ENCODE measurements at places on chromosomes 3 and 15.

GRCh38 chr3:5007873-5008272 lies 28.6 kb downstream of the BHLHE40 start:
- no peak for DNase-seq

DNA sequence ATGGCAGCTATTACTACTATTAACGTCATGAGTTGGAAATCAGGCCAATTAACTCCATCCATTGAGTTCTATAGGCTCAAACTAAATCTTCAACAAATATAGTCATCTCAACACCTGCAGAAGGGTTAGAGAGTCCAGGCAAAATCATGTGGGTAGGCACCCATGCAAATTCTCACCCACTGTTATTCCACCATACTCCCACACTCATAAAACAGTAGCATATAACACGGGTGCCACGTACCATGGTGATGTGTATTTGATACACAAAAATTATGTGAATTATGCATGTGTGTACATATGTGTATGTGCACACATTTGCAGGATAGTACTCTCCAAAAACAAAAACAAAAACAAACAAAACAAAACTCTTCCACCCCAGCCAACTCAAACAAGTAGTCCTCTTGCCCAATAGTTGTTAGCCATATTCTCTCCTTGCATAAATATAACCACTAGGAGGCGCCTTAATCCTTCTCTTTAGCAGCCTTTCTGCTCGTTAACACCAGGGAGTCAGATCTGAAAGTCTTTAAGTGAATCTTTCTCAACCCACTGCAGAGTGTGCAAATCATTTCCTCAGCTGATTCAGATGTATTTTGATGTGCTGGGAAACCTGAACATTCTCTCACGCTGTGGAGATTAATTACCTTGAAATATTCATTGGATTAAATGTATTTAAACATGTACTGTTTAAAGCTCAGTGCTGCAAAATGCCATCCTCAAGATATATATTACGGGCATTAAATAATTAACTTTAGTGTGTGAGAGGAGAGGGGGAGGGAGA lies 38.0 kb upstream of the COPB2 start:
- DNase-seq, result no peak

GRCh38 chr3:99716463-99716995 lies 78.1 kb downstream of the COL8A1 start:
- no peak for DNase-seq

DNA sequence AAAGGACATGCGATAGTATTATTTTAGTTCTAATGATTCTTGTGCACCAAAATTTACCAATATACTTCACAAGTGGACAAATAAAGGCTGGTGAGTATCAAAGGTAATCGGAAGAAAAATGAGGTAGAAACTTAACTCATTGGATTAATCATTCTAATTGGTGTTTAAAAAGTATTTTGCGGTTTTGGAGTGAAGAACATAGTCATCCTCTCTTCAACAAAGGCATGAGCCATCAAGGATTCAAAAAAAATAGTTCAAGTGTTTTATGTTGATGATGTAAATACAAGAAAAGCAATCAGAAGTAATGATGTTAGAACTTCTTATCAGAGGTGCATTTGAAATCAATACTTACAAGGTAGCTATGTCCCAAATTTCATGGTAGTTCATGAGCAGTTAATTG lies 221.5 kb downstream of the P3H2 start:
- DNase-seq, result no peak

DNA sequence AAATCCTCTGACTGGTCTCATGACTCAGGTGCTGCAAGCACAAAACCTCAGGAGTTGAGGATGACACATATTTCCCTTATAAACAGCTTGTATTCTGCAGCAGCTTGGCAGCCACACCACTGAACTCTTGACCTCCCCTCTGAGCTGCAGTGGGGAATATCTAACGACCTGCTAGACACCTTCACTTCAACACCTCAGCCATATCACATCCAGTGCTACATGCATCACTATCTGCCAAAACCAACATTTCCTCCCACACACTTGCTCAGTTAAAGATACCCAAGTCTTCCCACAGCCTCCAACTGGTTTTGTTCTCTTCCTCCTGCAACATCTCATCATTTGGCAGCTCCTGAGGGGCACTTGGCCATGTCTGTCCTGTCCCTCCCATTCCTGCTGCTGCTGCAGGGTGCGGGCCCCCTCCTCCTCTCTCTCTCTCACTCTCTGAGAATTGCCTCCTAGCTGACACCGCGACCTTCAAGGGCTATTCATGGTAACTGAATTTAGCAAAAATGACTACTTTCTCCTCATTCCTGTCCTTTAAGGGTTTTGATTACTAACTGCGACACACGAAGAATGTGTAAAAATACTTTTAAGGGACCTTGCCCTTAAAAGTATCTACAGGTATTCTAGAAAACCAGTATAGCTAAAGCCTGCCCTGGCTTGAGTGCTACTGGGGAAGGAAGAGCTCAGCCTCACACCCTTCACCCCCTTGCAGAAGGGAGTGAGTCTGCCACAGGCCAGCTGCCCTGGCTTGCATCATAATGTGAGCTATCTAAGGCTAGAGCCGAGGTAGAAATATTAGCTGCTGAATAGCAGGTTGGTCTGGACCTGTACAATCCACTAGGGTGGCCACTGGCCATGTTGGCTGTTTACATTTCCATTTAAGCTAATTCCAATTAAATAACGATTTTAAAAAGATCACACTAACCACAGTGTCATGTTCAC lies 5.0 kb upstream of the CCR9 start:
- peak; percentile 20 for DNase-seq

GRCh38 chr3:33943277-33943676 lies 144.8 kb downstream of the PDCD6IP start:
- no peak for DNase-seq

GRCh38 chr15:57591822-57592367 lies at the start of gene MYZAP:
Gene MYZAP (plus strand): TSS chr15:57591904. CDS start chr15:57592035, 131 bp downstream.
- no peak for DNase-seq

- DNase-seq, result no peak
Measured at GRCh38 chr3:99803297-99803696, 14.4 kb upstream of the CMSS1 start.

DNA sequence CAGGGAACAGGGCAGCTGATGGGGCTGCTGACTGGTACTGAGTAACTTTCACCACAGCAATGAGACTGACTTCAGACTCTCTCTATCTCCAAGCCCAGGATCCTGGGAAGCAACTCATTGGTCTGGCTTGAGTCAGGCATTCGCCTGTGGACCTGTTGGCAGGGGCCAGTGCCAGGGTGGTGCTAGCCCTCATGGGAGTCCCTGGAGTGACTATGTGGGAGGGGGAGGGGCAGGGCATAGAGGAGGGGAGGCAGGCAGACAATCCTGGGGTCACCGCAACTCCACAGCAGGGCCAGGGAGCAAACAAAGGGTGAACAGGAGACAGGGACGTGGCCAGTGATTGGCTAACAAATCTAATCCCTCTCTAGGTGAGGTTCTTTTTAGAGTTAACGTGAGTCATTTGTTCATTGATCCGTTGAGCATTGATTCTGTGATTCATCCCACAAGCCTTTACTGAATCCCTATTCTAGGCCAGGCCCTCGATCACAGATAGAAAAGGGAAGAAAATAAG lies 71.8 kb downstream of the CEMIP start:
- no peak for DNase-seq

GRCh38 chr3:105653868-105654267 lies 214.9 kb downstream of the CBLB start:
- DNase-seq, result no peak

DNA sequence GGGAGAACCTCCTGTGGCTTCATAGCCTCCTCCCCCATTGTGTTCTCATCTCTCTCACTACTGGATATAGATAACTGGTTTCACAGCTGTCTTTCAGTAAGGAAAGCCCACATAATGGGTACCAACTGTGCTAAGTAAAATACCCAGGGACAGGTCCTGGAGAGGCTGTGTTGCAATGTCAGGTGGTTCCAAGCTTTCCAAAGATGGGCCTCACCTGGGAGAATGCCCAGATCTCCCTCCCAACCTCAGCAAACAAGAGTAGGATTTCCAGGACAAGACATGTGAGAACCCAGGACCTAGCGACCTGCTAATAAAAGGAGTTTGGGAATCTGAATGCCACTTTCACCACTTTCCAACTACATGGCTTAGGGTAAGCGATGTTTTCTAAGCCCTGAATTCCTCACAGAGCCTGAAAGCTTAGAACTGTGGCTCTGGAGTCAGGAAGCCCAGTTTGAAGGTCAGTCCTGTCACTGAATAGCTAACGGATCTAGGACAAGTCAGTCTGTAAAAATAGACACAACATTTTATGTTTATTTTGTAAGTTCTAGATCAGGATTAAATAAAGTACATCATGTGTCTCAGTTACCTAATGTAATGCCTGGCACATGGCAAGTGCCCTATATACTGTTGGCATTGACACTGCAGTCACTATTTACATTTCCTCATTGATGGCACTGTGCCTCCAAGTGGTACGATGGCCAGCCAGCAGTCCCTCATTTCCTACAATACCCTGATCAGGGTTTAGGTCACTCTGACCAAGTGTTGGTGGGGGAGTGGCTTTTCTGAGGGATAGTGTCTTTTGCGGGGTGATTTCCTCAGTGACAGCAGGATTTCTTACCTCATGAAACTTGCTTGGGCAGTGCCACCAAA lies 11.9 kb downstream of the CERS3 start:
- DNase-seq, result no peak

GRCh38 chr15:74793135-74794028 lies 11.5 kb downstream of the CSK start:
- DNase-seq, result peak; percentile 37

DNA sequence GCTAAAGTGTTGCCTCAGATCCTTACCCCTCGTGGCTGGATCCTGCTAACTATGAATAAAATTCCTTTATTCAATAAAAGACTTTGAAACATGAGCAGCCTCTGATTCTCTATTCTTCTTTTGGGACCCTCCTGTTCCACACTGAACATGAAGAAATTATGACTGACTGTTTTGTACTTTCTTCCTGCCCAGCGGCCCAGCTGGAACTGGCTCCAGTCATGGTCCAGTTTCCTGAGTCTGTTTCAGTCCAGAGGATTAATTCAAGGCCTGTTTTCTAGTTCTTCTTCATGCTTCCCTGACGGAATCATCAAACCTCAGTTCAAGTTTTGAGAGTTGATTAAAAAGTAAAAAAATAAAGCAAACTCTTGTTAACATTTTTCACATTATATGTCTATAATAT lies 52.6 kb upstream of the CP start:
- no peak for DNase-seq

- no peak for DNase-seq
Measured at GRCh38 chr15:76058714-76059319, 968 bp upstream of the TMEM266 start.

DNA sequence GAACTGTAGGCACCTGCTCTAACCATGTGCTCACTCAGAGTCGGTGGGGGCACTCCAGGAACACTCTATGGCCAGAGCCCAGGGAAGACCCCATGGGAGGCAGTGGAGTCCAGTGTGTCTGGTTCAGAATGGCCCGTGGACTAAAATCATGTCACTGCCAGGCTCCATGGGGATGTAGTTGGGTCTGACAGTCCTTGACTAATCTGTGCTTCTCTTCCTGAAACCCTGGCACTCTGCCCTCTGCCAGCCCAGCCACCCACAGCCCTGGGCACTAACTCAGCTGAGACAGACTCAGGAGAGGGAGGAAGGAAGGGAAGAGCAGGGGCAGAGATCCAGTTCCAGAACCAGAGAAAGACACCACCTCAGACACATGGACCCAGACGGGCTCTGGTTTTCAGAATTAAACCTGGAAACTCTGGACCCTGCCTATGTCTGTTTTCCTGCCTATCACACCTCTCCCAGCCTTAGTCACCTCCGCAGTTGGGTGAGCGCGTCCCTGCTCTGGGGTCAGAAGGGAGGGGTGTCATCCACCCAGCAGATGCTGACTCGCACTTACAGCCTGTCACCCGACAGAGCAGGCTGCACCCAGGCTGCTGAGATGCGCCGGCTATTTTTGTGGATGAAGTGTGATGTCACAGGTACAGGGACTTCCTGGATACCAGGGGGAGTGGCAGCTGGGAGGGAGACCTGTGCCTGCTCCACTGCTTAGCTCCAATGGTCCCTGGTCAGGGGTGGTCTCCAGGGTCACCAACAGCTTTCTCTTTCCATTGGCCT lies 56.8 kb upstream of the INSYN1 start:
- no peak for DNase-seq

GRCh38 chr3:56595975-56596840 lies 39.2 kb downstream of the CCDC66 start:
- no peak for DNase-seq

GRCh38 chr3:172808969-172809546 lies 58.5 kb downstream of the ECT2 start:
- no peak for DNase-seq

DNA sequence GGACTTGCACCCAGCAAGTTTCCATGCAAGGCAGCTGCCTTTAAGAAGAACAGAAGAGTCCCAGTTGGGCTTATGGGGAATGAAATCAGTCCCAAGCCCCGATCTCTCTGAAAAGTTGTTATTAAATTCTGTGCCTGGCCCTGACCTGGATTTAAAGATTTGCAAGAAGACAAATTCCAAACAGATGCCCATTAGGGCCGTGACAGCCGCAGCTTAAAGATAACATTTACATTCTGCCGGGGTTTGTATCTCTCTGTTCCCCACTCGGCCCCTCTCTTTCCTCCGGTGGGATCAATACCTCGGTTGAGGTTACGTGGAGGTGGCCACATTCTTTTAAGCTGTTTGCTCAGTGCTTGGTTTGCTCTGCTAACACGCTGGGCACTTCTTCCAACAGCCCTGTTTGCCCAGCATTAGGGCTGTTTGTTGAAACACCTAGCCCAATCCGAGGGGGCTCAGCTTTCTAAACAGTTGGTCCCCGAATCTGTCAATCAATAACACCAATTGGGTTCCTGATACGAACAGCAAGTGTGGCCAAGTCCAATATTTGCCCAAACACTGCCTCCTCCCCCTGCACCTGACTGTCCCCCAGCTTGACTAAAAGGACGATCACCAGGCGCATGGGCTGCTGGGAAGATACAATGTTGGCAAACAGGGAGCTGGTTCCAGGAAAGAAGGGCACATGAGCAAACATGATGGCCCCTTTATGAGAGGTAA lies 108.6 kb downstream of the RPLP1 start:
- no peak for DNase-seq

DNA sequence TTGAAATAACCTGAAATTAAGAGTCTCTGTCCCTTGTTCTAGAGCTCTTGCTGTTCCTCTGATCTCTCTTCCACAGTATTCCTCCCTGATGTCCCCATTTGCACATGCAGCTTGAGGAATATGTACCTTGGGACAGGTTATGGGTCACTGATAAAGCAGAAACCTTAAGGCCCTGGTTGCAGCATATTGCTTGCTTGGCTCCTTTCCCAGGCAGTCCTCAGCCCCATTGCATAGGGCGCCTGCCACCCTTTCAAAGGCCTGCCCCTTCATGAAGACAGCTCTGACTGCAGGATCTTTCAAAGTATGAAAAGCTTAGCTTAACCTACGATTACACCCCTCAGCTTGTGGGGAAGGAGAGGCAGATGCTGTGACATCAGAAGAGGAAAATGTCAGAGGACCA lies 51.6 kb downstream of the WDR76 start:
- DNase-seq, result no peak

- DNase-seq, result no peak
Measured at GRCh38 chr3:27311400-27311799, 57.8 kb downstream of the NEK10 start.

DNA sequence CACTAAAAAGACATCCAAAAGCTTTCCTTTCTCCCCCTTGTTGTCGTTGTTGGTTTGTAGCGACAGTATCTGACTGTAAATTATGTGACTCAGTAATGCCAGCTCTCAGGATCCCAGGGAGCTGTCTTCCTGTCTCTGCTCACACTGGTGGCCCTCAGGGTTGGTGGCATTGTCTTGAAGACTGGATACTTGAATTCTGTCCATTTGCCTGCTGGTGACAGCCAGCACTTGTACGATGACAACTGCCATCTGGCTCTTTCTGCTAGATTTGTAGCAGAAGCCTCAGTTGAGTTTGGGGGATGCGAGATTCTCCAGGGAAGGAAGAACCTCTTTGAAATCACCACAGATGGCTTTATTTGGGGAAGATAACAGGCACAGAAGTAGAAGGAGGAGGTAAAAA lies 120.8 kb downstream of the ARPP21 start:
- DNase-seq, result no peak

Measured in activated naive CD8-positive, alpha-beta T cell treated with anti-CD3 and anti-CD28 coated beads, Interleukin-2, amount 50 U/mL, for 16 hours (primary cell).